ENCODE measurements at places on chromosomes 5 and 9.

DNA sequence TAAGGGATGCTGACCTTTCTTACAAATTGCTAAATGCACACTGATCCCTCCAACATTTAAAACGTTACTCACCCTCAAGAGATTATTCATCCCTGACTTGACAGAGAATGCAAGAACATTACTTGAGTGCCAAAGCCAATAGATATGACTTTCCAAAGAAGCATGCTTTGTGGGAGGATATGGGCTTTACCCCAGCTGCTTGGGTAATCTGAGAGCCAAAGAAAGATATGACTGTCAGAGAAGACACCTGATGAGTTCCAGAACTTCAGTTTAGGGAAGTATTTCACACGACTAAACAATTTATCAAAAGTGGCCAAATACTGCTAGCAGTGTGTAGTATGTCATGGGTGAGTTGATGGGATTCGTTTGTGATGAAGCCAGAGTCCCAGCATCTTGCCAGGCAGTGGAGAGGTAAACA is 7.4 kb upstream of the SPDL1 start:
- no peak for DNase-seq

DNA sequence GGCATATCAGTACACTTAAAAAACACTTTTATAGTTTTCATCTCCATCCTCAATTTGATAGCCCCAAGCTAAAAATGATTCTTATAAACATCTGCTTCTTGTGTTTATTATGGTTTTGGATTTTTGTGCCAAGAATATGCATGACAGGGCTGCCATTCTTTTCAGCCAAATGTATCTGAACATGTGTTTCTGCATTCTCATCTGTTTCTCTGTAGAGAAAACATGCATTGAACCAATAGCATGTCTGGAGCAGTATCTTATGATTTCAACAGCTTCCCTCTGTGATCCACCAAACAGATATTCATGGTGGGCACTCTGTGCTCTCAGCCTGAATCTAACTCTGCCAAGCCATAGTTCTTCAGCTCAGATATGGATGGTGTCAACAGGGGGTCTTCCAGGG is 99.3 kb upstream of the ERCC6L2 start:
- no peak for DNase-seq

DNA sequence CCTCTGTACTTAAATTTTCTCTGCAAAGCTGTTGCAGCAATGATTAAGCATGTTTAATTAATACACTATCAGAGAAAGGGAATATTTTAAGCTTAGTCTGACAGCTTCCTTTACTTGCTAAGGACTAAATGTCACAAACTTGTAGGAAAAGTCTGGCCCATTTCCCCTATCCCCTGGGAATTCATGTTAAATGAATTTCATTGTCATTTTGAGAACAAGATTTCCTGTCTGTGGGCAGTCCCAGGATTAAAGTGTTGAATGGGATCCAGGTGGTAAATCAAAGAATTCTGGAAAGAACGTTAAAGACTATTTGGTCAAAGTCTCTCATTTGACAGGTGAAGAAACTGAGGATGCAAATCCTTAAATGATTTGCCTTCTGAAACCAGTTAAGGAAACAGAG is 214.8 kb downstream of the MPDZ start:
- DNase-seq, result no peak

DNA sequence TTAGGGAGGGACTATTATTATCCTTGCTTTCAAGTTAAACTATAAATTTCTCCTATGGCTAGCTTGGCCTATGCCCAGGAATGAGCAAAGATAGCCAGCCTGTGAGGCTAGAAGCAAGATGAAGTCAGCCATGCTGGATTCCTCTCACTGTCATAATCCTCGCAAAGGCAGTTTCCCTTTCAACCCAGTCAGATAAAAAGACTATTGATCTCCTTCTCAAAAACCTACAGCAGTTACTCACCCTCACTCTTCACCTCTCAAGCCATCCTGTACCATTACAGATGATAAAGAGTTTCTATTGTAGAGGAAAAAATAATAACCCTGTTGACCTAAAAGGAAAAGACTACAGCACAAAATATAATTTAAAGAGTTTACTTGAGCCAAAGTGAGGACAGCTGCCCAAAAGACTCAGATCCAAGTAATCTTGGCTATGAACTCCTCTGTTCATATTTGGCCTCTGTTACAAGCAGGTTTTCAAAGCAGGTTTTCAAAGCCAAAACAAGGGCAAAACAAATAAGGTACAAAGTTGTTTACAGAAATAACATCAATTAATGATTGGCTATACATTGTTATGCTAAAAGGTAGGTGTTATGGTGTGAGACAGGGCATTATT is 41.7 kb downstream of the KCNV2 start:
- DNase-seq, result no peak

DNA sequence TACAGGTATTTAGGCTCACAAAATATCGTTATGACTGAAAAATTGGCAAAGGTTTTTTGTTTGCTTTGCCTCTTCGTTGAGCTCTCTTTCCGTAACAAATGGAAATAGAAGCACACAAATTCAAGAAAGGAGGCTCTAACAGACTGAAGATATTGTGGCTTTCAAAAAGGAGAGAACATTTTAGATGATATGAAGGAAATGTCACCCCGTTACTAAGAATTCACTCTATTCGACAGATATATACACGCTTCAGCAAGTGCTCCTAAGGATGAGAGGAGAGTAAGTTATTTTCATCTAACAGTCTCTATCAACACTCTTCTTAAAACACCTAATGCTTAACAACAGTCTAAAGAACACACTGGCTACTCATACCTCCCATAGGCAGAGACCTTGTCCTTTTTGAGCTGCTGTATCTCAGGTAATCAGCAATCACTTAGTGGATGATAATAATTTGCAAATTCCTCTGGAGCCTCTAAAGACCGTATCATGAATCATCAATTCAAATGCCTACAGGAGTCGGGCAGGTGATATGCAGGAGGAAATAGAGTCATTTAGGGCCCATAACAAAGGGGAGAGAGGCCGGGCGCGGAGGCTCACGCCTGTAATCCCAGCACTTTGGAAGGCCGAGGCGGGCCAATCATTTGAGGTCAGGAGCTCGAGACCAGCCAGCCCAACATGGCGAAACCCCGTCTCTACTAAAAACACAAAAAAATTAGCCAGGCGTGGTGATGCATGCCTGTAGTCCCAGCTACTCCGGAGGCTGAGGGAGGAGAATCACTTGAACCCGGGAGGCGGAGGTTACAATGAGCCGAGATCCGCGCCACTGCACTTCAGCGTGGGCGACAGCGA is 1.4 kb upstream of the HSDL2 start:
- DNase-seq, result peak; percentile 63

DNA sequence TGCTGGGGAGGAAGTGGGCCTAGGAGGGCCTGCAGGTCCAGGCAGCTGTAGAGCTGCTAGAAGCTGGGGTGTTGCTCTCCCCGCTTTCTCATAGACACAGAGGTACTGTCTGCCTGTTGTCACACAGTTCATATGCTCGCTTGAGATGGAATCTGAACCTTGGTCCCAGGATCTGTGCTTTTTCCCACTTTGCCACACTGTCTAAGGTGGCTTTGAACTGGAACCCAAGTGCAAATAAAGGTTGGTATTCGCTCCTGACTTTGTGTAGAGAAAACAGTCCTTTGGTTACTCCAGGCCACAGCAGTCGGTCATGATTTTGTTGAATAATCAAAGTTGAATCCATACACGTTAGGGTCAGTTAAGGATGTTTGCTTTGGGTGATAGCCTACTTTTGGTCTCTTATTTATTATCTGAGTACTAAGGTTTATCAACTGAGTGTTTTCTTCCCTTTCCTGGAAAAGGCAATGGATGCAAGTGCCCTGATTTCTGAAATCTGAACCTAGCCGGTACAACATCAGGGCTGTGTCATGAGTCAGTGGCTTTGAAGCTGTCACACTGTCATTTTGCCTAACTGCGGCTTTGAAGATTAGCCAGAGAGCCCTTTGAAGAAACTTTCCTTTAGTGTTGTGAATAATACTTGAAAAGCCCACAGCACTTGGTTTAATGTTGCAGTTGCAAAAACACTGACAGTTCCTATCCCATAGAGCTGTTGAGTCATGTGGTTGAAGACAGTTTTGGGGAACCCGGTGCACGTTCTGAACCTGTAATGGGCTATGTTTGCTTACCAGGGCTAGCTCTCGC is 41.3 kb downstream of the HABP4 start:
- no peak for DNase-seq

DNA sequence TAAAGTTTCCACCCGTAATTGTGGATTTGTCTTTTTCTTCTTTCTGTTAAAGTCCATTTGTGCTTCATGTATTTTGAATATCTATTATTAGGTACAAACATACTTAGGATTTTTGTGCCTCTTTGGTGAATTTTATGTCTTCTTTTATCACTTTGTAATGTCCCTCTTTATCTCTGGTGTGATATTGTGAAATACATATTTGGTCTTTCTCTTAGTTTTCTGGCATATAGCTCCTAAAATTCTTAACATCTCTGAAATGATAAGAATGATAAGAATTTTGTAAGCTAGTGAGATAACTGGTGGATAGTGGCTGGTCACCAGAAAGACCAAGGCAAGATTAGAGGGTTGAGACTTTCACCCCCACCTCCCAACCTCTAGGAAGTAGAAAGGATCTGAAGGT is 111.1 kb downstream of the KCTD16 start:
- DNase-seq, result no peak

- no peak for DNase-seq
Observed at GRCh38 chr9:13266167-13266566, 13.3 kb downstream of the MPDZ start.

- no peak for DNase-seq
Observed at GRCh38 chr9:78292026-78292425, 4.9 kb upstream of the PSAT1 start.

DNA sequence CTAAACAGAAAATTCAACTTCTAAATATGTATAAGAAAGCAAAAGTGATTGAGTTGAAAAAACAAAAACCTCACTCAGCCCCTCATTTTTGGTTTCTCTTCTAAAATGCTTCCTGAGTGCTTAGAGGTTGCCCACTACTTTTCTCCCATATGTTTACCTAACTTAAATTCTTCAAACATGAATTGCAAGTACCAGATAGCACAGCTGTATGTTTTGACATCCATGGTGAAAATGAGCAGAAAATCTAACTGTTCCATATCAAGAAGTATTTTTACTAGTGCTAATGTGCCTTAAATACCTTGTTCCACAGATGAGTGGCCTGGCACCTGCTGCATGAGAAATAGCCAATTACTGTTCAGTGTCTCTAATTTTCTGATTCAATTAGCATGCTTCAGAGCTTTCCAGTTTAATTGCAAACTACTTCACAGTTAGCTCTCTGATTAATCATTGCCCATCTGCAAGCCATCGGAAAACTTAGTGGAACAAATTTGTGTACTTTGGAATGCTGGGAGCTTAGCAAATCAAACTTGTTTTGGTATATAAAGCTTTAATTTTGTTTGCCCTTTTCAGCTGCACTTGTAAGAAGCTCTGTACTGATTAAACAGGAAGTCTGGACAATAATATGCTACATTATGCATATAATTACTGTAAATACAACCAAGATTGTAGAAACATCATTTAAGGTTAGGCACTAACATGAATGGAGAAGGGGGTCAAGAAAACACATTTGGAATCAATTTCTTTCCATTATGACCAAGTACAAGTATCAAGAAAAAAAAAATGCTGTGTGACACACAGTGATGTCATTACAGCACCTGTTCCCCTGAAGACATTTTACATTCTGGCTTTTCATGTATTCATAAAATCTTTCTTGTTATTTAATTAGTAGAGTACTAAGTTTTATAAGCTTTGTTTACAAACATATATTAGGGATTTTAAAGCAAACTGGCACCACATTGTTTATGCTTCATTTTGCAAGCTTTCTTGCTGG is 65.6 kb downstream of the POU5F2 start:
- no peak for DNase-seq

- no peak for DNase-seq
Observed at GRCh38 chr9:25017779-25018178, 472.1 kb upstream of the IZUMO3 start.

DNA sequence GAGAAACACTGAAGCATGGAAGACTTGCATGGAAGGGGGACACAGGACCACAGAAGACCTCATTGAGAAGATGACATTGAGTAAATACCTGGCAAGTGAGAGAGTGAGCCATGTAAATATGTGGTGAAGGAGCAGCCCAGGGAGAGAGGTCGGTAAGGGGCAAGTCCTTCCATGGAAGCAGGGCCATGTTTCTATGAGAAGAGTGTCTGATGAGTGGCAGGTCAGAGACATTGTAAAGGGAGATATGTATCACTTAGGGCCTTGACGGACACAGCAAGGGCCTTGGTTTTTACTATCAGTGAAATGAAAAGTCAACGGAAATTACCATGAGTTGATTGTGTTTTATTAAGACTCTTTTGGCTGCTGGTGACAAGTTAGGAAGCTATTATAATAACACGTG is 336.4 kb downstream of the PLK2 start:
- DNase-seq, result no peak

GRCh38 chr9:98971915-98972223 is 28.2 kb downstream of the COL15A1 start:
- DNase-seq, result no peak

GRCh38 chr9:107355394-107355793 is 72.3 kb downstream of the RAD23B start:
- DNase-seq, result no peak

DNA sequence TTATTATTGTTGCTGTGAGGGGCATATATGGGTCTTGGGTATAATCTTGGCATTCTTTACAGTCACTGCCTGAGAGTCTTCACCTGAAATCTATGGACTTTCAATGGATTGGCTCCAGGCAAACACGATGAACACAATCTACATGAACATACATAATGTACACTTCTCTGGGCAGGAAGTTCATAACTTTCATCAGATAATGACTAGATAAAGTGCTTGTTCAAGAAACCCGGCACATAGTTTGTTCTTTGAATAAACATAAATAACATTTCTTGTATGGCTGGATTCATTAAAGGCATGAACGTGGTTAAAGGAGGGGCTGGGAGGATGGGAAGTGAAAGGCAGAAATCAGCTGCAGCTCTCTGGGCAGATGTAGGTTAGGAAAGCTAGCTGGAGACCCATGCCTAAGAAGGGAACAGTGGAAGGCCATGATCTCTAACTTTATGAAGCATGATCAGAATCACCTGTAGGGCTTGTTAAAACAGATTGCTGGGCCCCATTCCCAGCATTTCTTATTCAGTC is 306.9 kb upstream of the EFNA5 start:
- DNase-seq, result no peak
